ENCODE measurements at places on chromosomes 5 and 9.

DNA sequence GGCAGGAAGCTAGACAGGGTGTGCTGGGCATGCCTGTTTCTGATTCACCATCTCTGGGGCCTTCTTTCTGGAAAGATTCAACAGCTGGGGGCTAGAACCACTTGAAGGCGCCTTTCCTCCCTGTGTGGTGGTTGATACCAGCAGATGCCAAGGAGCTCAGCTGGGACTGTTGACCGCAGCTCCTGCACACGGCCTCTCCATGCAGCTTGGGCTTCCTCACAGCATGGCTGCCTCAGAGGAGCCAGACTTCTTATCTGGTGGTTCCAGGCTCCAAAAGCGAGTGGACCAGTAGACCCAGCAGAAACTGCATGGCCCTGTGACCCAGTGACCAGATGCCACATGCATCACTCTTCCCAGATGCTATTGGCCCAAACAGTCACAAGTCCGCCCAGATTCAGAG lies 74.7 kb upstream of the COL5A1 start:
- DNase-seq: no peak

DNA sequence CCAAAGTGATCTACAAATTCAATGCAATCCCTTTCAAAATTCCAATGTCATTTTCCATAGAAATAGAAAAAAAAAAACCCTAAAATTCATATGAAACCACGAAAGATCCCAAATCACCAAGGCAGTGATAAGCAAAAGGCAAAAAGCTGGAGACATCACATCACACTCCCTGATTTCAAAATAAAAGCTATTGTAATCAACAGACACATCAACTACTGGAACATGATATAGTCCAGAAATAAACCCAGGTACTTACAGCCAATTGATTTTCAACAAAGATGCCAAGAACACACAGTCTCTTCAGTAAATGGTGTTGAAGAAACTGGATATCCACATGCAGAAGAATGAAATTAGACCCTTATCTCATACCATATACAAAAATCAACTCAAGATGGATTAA lies 224.0 kb downstream of the WDR70 start:
- no peak for DNase-seq

DNA sequence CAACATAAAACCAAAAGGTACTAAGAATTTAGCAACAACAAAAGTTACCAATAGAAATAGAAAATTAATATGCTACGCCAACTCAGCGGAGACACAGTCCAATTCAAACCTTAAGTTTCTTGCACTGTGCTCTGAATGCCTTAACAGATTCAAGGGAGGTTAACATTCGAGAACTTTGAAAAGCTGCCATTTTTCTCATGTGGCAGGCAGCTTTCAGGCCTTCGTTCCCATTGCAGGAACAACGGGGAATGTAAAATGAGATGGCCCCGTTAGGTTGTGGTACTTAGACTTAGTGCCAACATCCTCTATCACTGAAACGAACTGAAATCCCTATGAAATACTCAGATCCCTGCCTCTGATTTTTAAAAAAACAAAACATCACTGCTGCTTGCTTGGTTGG lies 22.4 kb downstream of the FNBP1 start:
- DNase-seq: no peak

GRCh38 chr5:66238435-66238834 lies 94.3 kb downstream of the SREK1 start:
- no peak for DNase-seq

DNA sequence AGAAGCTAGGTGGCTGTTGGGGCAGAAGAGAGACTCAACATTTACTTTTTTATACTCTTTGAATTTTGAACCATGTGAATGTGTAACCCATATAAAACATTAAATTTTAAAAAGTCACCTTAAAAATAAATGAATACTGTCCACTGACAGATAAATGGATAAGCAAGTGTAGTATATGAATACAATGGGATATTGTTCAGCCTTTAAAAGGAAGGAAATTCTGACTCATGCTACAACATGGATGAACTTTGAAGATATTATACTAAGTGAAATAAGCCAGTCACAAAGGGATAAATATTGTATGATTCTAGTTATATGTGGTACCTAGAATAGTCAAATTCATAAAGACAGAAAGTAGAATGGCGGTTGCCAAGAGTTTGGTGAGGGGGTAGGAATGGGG lies 113.9 kb downstream of the TMEM174 start:
- no peak for DNase-seq

- no peak for DNase-seq
These were observed 12.2 kb upstream of the POMT1 start for GRCh38 chr9:131490514-131490913.

DNA sequence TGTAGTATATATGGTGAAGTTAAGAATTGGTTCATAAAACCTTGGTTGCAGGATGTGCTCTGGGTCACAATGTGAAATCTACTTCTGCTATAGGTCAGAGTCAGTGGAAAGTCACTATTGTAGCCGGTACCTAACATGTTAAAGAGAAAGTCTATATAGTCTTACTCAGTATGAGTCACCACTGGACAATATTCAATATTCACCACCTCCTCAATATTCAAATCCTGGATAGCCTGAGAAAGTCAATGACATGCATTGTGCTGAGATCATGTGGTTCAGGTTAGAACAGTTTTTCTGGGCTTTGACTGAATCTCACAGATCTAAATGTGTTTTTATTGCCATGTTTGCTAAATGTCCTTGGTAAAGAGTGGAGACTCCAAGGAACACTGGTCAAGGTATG lies 108.8 kb downstream of the HMHB1 start:
- DNase-seq: no peak

- DNase-seq: no peak
These were observed 212.3 kb downstream of the TRIM36 start for GRCh38 chr5:114957384-114957783.

DNA sequence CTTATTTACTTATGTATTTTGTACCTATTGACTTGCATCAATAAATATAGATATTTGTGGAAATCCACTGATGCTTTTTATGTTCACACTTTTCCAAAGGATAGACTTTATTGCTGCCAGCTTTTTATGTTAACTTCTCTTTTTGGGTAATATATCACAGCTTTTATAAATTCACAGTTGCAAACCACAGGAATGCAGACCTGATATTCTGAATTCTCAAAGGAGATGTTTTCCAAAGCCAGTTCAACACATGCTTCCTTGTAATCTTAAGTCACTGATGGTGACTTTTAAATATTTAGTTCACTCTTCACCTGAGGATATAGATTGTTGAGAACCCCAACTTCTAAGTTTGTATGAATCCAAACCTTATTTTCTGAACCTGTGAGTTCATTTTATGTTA lies 223.4 kb upstream of the PRR16 start:
- DNase-seq: no peak

All from stimulated activated CD8-positive, alpha-beta memory T cell treated with anti-CD3 and anti-CD28 coated beads, Interleukin-7, amount 100 ng/mL, for 1 hour (primary cell).